ENCODE measurements at places on chromosomes 5 and 9.

GRCh38 chr5:153014194-153014593, 476.3 kb upstream of the GRIA1 start:
- DNase-seq, result no peak

GRCh38 chr9:4225291-4226028, 74.4 kb downstream of the GLIS3 start:
- no peak for DNase-seq

DNA sequence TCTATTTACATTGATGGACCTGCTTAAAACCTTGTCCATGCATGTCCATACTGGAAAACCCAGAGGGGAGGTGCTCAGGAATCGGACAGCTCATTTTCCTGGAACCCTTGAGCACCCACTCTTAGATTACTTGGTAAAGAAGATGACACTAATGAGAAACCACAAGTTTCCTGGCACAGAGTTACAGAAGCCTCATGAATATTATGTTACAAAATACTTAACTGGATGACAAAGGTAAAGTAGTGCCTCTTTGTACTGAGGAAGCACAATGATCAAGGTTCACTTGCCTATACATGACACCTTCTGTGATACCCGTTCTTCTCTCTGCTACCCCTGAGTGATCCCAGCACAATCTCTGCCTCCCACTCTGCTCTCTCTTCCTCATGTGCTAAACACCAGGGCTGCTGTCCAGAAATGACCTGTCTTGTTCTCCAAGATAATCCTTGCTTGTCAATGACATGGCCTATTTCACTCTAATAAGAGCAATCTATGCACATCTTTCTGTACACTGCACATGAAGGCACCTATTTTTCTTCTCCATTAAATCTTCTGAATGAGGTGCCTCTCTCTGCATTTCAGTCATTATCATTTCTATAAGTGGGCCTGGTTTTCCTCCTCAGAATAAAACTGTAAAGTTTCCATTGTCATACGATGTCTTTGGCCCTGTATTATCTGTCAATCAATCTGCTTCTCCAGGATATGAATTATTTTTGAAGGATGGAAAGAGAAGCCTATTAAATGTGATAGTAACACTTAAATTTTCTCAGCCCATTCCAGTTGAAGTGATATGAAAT, 684.0 kb upstream of the ACO1 start:
- DNase-seq, result no peak

GRCh38 chr5:113036321-113036720, 59.7 kb downstream of the DCP2 start:
- no peak for DNase-seq

GRCh38 chr5:91206734-91207133, 176.4 kb downstream of the ARRDC3 start:
- no peak for DNase-seq

- DNase-seq, result no peak
Measured at GRCh38 chr9:83920469-83920926, 734 bp downstream of the KIF27 start.

- DNase-seq, result no peak
Measured at GRCh38 chr5:91417219-91417618, 34.1 kb upstream of the ARRDC3 start.

DNA sequence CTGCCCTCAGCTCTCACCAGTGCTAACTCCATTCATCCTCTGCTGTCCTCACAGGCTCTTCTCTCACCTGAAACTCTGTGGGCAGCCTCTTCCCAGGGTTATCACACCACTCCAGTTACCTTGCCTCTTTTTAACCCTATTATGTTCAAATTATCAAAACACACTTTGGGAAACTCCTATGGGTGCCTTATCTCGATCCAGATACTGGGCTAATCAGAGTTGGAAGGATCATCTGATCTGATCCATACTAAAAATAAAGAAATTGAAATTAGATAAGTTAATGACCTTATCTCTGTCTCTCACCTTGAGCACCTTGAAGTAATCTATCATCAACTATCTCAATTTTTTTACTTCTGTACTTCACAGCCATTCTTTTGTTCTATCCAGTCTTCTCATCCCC, 300.5 kb upstream of the ISL1 start:
- DNase-seq, result no peak

GRCh38 chr9:22170556-22170955, 161.5 kb upstream of the CDKN2B start:
- DNase-seq, result no peak

- no peak for DNase-seq
Measured at GRCh38 chr9:136846376-136847087, 2.7 kb upstream of the PHPT1 start.

DNA sequence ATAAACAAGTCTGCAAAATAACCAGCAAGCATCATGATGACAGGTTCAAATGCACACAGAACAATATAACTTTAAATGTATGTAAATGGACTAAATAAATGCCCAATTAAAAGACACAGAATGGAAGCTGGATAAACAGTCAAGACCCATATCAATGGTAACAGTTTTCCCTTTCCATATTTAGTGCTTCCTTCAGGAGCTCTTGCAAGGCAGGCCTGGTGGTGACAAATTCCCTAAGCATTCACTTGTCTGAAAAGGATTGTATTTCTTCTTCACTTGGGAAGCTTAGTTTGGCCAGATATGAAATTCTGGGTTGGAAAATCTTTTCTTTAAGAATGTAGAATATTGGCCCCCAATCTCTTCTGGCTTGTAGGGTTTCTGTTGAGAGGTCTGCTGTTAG, 120.2 kb upstream of the RASA1 start:
- no peak for DNase-seq

- DNase-seq, result no peak
Measured at GRCh38 chr5:1109542-1110306, 2.1 kb downstream of the SLC12A7 start.

DNA sequence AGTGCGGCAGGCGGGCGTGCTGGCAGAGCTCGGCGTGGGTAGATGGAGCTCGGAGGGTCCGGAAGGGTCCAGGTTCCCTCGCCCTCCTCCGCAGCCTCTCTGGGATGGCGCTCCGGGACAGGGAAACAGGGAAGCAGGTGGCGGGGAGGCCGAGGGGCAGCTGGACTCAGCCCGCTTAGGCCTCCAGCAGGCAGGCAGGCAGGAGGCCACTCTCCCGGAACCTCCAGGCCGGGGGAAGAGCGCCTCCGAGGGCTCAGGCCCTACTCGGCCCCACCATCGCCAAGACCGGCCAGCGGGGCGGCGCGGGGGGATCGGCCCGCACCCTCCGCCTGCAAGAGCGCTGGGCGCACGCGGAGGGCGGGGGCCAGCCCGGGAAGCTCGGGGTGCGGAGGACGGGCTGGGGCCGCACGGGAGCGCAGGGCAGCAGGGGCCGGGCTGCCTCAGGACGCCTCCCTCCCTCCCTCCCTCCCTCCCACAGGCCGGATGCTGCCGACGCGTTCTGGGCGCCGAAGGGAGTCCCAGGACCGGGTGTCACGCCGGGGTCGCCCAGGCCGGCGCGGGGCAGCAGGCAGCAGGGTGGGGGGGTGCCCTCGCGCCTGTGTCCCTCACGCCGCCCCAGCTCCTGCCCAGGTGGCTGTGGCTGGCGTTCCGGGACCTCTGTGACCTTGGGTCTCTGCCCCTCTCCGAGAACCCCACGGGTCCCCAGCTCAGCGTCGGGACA, 977 bp downstream of the MGAT4B start:
- no peak for DNase-seq

DNA sequence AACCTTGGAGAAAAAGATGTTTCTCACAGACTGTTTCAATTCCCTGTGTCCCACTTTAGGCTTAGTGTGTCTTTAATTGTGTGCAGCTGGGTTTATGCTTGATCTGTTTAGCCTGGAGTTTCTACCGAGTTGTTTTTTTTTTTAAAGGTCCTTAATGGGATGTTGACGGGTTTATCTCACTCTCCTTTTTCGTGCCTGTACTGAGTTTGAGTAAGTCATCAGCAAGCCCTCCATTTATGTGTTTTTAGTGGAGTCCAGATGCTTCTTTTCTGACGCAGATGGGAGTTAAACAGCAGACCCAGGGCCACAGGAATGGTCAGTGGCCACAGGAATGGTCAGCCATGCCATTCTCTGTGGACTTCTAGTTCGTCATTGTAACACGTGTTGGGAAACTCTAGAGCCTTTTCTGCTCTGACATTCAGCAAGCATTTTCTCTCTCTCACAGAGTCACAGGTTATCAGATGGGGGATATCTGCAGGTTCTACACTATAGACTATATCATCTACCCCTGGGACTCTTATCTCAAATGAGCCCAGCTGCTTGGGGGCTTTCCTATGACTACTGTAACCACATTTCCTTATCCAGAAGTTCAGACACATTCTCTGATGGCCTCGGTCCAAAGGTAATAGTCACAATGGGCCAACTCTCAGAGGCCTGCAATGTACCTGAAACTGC, 190.5 kb downstream of the TTLL11 start:
- no peak for DNase-seq

DNA sequence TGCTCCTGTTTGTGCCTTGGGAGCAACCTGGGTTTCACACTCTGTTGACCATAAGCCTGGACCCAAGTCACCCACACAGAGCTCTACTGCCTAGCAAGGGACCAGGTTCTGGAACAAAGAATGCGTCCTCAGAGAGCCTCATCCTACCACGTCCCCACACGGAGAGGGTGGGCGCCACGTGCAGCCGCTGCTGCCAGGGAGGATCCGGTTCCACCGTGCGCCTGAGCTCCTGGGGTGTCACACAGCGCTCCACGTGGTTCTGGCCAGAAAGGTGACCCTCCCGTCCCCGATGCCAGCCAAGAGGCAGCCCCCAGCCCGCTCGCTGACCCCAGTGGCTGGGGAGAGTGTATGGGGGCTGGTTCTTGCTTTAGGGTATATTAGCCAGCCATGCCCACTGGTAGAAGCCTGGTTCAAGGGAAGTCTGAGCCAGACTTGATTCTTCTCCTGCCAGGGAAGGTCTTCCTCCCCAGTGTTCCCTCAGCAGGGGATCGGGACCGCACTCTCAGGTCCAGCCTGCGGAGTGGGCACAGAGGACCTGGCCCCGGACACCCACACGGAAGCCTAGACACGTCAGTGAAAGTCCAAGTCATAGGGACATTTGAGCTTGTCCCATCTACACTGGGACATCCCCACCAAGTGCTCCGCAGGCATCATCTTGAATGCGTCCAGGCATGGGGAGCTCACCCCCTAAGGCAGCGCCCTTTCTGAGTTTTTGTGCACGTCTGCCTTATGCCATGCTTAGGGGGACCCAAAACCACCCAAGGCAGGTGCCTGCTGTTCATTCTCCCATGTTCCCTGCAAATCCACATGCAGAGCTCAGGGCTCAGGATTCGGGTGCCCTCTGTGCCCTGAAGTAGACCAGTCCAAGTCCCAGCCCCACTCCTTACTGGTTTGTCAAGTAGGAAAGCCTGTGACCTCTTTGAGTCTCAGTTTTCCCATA, 2.4 kb downstream of the FCN1 start:
- no peak for DNase-seq

GRCh38 chr5:9094582-9094981, 451.3 kb downstream of the SEMA5A start:
- DNase-seq, result no peak

- no peak for DNase-seq
Measured at GRCh38 chr9:89448381-89448780, 49.5 kb downstream of the SEMA4D start.

GRCh38 chr5:20572614-20573013, 584.6 kb upstream of the CDH18 start:
- no peak for DNase-seq

GRCh38 chr9:120156376-120156775, 423.6 kb downstream of the CDK5RAP2 start:
- no peak for DNase-seq

DNA sequence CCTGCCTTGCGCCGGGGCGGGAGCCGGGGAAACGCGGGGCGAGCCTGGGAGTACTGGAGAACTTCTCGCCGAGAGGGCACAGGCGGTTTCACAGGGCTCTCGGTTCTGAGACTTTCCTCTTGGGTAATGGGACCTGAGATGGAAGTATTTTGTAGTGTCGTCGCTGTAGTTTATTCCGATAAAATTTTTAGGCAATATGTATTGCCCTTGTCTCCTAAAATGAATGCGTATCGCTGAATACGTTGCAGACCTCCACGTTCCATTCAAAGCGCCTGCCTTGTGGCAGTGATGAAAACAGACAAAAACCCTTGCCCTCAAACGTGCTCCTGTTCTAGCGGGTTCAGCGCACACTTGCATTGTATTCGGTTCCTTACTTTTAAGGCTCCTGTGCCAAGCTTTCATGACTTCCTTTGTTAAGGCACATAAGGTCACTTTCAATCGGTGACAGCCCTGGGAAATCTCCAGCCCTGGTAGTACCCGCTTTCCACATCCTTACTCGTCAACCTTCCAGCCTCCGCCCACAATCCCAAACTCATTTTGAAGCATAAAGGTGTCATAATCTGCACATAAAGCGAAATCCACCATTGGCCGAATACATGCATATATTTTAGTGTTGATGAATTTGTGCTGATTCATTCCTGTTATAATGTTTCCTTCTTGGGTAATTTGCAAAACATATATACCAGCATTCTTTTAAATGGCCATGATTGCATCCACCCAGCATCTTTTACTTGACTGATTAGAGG, 694 bp downstream of the RMI1 start:
- DNase-seq, result no peak

DNA sequence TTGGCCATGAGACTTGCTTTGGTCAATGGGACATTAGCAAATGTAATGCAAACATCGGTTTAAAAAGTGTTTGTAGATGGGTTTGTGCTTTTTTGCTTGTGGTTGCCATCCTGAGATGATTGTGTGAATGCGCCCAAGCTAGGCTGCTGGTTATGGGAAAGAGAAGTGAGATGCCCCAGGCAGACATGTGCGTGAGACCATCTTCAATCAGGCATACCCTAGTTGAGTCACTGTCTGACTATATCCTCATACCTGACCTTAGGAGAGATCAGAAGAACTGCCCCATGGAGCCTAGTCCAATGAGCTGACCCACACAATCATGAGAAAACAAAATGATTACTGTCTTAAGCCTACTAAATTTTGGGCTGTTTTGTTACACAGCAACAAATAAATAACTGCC, 36.8 kb upstream of the ZNF608 start:
- DNase-seq, result no peak

- no peak for DNase-seq
Measured at GRCh38 chr9:68476847-68477246, 63.8 kb downstream of the TMEM252 start.

DNA sequence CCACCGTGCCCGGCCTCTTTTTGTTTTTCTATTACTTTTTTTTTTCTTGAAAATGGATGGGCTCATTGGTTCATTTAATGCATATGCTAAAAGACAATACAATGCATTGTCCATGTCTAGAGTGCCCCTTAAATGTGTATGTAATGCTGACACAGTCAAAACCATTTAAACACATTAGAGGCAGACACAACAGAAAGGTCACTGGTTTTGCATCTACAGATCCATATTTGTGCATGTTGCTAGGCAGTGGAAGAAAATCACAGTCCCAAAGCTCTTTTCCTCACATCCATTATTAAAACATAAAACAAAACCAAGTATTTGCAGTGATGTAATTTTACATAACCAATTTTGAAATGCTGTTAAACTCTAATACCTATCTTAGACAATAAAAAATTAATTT, 389.0 kb downstream of the TAF11L14 start:
- DNase-seq, result no peak

DNA sequence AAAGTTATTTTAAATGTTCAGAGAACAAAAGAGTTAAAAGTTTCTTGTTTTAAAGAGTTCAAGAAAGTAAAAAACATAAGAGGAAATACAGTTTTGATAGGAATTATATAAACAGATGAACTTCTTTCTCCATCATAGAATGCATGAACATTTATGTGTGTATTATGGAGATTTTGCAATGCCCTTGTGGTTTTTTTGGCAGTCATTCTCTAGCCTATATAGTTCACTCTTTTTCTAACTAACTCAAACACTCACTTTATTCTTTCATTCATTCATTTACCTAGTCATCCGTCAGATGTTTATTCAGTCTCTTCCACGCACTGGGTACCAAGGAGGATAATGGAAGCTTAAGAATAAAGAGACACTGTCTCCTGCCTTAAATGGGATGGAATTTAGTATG, 195.9 kb upstream of the VLDLR start:
- DNase-seq, result no peak

- no peak for DNase-seq
Measured at GRCh38 chr9:20512636-20513035, 109.7 kb downstream of the MLLT3 start.
